ENCODE measurements at places on chromosomes 13 and 19.

GRCh38 chr19:50238043-50238442 lies 34.6 kb downstream of the MYH14 start:
- no peak overlapping the region for H3K4me3 ChIP-seq
- no peak for DNase-seq
- H3K4me1 ChIP-seq: no peaks in the 10 kb centered on the region
- no peaks in the 10 kb centered on the region for H3K36me3 ChIP-seq

- H3K27ac ChIP-seq: no peak overlapping the region
- no peaks in the 10 kb centered on the region for H3K36me3 ChIP-seq
- DNase-seq: no peak
- no peaks in the 10 kb centered on the region for H3K4me1 ChIP-seq
- no peaks in the 10 kb centered on the region for H3K27me3 ChIP-seq
Observed at GRCh38 chr13:99894840-99895443, 76.6 kb downstream of the ZIC5 start.

GRCh38 chr13:91482427-91482826 lies 84.0 kb downstream of the GPC5 start:
- H3K27me3 ChIP-seq: no peaks in the 10 kb centered on the region
- H3K36me3 ChIP-seq: no peaks in the 10 kb centered on the region
- no peak overlapping the region for H3K27ac ChIP-seq
- H3K4me1 ChIP-seq: no peaks in the 10 kb centered on the region
- no peak overlapping the region for H3K4me3 ChIP-seq
- no peak for DNase-seq

- H3K36me3 ChIP-seq: no peaks in the 10 kb centered on the region
- DNase-seq: no peak
- H3K27me3 ChIP-seq: no peaks in the 10 kb centered on the region
- H3K4me3 ChIP-seq: no peak overlapping the region
- no peak overlapping the region for H3K27ac ChIP-seq
Observed at GRCh38 chr19:39566064-39566463, 26.1 kb upstream of the EID2 start.

DNA sequence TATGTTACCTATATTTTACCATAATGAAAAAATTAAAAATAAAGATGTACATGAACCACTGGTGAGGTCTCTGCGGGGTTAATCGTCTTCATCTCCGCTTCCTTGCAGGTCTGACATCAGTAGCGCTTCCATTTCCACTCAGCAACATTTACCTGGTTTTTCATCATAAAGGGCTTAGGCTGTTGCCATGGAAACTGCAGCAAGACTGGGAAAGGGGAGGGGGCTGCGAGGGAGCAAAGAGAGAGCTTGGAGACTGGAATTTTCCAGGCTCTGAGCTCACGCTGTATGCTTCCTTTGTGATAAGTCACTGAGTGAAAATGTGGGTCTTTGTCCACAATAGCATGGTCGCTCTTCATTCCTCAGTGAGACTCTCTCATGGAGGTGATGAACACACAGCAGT lies 136.6 kb upstream of the USP29 start:
- no peaks in the 10 kb centered on the region for H3K27me3 ChIP-seq
- no peaks in the 10 kb centered on the region for H3K36me3 ChIP-seq
- DNase-seq: no peak

- H3K27ac ChIP-seq: no peak overlapping the region
- no peak overlapping the region for H3K4me3 ChIP-seq
- no peak for DNase-seq
- peaks cover 41% of the 10 kb centered on the region for H3K4me1 ChIP-seq
- no peaks in the 10 kb centered on the region for H3K27me3 ChIP-seq
Observed at GRCh38 chr13:30697996-30698401, 37.3 kb upstream of the ALOX5AP start.

- no peak overlapping the region for H3K4me3 ChIP-seq
- no peaks in the 10 kb centered on the region for H3K27me3 ChIP-seq
- H3K36me3 ChIP-seq: no peaks in the 10 kb centered on the region
- H3K4me1 ChIP-seq: 0 out of 2 replicates have a peak, but pooled peaks cover 8% of the 10 kb centered on the region
Observed at GRCh38 chr13:105144936-105145335, 1390.5 kb downstream of the EFNB2 start.

DNA sequence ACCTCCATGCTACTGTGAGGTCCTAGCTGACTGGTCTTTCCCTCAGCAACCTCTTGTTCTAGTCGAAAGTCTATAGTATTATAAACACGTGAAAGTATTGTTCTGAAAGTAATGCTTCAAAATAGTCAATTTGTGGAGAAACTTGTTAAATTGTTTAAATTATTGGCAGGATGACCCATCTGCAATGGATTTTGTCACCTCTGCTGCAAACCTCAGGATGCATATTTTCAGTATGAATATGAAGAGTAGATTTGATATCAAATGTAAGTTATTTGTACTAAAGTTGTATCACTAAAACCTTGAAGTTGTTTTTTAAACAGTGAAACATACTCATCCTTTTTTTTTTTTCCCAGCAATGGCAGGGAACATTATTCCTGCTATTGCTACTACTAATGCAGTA lies 25.9 kb downstream of the UBA2 start:
- no peaks in the 10 kb centered on the region for H3K4me1 ChIP-seq
- H3K27me3 ChIP-seq: no peaks in the 10 kb centered on the region
- no peak overlapping the region for H3K27ac ChIP-seq
- DNase-seq: no peak
- no peak overlapping the region for H3K4me3 ChIP-seq

DNA sequence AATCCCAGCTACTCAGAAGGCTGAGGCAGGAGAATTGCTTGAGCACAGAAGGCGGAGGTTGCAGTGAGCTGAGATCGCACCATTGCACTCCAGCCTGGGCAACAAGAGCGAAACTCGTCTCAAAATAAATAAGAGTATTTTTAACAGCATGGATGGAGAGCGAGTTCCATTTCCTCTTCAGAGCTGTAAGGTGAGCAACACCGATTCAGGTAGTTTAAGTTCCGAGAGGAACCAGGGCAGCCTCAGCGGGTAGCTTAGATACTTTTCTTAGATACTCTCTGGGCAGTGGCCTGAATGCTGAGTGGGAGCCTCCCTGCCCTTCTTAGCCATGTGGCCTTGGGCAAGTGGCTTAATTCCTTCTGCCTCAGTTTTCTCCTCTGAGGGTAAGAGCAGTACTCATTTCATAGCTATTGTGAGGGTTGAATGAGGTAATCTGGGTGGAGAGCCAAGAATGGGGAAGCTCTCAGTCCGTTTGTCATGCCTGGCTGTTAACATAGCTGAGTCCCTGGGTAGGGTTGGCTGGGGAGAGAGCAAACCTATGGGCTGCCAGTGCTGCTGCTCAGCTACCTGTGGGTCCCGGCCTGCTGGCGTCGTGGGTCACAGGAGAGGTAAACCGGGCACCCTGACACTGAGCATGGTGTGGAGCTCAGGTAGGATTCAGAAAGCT lies 4.1 kb downstream of the ATP11A start:
- H3K36me3 ChIP-seq: no peaks in the 10 kb centered on the region
- peak overlapping the region; percentile 27 for H3K4me3 ChIP-seq
- peaks cover 14% of the 10 kb centered on the region for H3K4me1 ChIP-seq

- DNase-seq: no peak
- H3K4me1 ChIP-seq: no peaks in the 10 kb centered on the region
- H3K36me3 ChIP-seq: no peaks in the 10 kb centered on the region
- no peak overlapping the region for H3K4me3 ChIP-seq
- H3K27me3 ChIP-seq: no peaks in the 10 kb centered on the region
Observed at GRCh38 chr19:46803555-46803954, 15.2 kb upstream of the SLC1A5 start.

DNA sequence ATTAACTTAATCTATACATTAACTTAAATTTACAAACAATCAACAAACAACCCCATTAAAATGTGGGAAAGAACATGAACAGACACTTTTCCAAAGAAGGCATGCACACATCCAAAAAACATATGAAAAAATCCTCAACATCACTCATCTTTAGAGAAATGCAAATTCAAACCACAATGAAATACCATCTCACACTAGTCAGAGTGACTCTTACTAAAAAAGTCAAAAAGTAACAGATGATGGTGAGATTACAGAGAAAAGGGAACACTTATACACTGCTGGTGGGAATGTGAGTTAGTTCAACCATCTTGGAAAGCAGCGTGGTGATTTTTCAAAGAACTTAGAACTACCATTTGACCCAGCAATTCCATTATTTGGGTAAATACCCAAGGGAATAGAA lies 759.2 kb upstream of the SLITRK1 start:
- no peaks in the 10 kb centered on the region for H3K36me3 ChIP-seq
- H3K4me1 ChIP-seq: no peaks in the 10 kb centered on the region
- H3K27me3 ChIP-seq: no peaks in the 10 kb centered on the region
- no peak for DNase-seq
- H3K27ac ChIP-seq: no peak overlapping the region

Measured in MM.1S (cell line).